Kasumi-1 (cell line): ENCODE measurements at places on chromosomes 1 and 21.

- no peak for DNase-seq
These were observed 121.7 kb upstream of the KIAA0040 start for GRCh38 chr1:175314300-175314699.

- no peak for DNase-seq
These were observed 738 bp upstream of the CDC42BPA start for GRCh38 chr1:227318853-227319607.

- DNase-seq = no peak
These were observed 649.9 kb downstream of the KIF26B start for GRCh38 chr1:245804696-245805095.

DNA sequence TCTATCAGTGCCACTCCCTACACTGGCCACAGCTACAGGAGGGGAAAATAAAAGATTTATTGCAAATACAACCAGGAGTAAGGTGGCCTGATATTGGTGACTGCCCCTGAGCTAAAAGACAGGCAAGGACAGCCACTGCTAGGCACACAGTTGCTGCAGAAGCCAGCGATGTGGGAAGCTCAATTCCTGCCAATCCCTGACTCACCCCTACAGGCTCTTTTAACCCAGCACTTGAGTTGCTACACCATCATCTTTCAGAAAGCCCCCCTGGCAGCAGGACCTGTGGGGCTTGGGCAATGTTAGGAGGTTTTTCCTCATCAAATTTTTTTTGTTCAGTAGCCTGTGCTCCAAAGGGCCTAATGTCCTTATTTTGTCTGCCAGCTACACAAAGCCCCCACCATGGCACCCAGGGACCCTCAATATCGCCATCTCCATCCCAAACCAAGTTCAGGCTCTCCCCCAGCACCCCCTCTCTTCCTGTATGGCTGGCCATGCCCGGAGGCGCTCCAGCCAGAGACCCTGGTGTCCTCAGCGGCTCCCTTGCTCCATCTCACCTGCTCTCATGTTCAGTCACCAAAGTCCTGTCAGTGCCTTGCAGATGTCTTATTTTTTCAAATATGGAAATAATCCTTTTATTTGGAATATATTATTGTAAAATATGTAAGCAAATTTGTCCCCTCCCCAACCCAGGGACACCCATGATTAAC, 13.4 kb downstream of the CLEC20A start:
- DNase-seq = no peak
